ENCODE measurements at places on chromosomes 13 and 19. TPM values are rescaled to one million over a fixed set of nuclear protein-coding genes. Genes with fewer than 3 reads are reported as not detected.

Gene NOVA2
- total RNA-seq: not detected

Gene MATK
- total RNA-seq: 32.6 TPM

Gene KLK11
- not detected for total RNA-seq

Gene SLC25A41
- total RNA-seq: not detected

Gene TNNI3
- not detected for total RNA-seq

Gene CABP5
- not detected for total RNA-seq

Gene WDR18
- 39.3 TPM for total RNA-seq

Gene S1PR5
- 6.4 TPM for total RNA-seq

Gene THSD8
- not detected for total RNA-seq

Gene ZNF296
- total RNA-seq: 2.2 TPM

Gene C13orf42
- not detected for total RNA-seq

Gene AP3D1
- 78.3 TPM for total RNA-seq

Gene CCL25
- total RNA-seq: 2.3 TPM

Gene ZNF99
- not detected for total RNA-seq

Gene IFT88
- 14.6 TPM for total RNA-seq

Gene UGGT2
- total RNA-seq: 0.22 TPM

Gene CEACAM7
- total RNA-seq: not detected

Gene VAV1
- total RNA-seq: 90.5 TPM

Gene CYP4F11
- not detected for total RNA-seq

Gene ZNF492
- 0.24 TPM for total RNA-seq

Gene POU4F1
- total RNA-seq: 0.08 TPM

Gene PSG11
- total RNA-seq: not detected

Gene ZNF737
- 43.2 TPM for total RNA-seq

Gene APOC4
- total RNA-seq: not detected

Gene VSTM2B
- not detected for total RNA-seq

Gene TLE6
- total RNA-seq: not detected

Gene ADGRE2
- 1.7 TPM for total RNA-seq

Gene ZNF554
- 8.7 TPM for total RNA-seq

Gene WDR87
- total RNA-seq: not detected

Gene TMEM86B
- total RNA-seq: 10.5 TPM
